Tibial artery (tissue), 4 donors: ENCODE measurements at places on chromosomes 5 and 9.

DNA sequence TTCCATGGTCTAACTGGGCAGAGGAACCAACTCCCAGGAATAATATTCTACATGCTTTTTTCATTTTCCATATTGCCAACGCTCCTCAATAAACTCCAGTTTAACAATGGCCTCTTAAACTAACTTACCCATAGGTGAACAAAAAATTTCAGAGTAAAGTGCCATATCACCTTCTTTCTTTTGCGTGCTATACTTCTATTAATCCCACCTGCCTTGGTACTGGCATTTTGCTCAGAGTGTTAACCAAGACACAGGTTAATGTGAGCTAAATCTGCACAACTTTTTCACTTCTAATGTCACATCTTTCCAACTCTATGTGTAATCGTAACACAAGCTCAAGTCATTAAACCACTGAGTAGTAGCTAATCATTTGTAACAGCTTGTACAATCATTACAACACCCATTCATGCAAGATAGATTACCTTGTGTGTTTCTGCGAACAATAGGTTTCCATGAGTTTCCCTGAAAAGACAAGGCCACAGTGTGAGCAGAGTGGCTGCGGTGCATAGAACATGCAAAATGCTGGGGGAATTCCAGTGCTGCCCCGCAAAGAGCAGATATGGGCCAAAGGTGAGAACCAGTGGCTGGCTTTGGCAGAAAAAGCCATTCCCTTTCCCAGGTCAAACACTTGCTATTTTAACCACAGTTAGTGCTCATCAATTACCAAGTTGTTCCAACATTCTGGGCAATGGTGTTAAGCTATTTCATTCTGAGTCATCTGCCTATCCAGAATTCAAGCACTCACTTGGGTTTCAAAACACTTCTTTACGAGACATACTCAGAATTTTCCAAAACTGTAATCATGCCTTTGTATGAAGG, 42.8 kb downstream of the TIMD4 start:
- DNase-seq, result no peak

DNA sequence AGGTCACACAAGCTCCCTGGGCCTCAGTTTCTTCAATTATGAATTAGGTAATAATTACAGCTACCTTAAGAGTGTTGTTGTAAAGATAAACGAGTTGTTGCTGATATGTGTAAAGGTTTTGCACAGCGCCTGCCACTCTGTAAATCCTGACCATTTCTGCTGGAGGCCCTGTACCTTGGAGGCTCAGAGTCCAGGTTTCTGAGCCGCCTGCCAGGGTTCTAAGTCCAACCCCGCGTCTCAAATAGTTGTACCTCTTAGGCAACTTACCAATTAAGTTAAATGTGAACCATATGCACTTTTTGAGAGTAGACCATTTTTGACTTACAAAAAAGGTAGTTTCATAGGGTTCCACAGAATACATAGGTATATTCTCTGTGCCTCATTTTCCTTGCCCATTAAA, 156.8 kb upstream of the KLF9 start:
- DNase-seq, result no peak

GRCh38 chr9:4068449-4068848, 231.4 kb downstream of the GLIS3 start:
- no peak for DNase-seq

DNA sequence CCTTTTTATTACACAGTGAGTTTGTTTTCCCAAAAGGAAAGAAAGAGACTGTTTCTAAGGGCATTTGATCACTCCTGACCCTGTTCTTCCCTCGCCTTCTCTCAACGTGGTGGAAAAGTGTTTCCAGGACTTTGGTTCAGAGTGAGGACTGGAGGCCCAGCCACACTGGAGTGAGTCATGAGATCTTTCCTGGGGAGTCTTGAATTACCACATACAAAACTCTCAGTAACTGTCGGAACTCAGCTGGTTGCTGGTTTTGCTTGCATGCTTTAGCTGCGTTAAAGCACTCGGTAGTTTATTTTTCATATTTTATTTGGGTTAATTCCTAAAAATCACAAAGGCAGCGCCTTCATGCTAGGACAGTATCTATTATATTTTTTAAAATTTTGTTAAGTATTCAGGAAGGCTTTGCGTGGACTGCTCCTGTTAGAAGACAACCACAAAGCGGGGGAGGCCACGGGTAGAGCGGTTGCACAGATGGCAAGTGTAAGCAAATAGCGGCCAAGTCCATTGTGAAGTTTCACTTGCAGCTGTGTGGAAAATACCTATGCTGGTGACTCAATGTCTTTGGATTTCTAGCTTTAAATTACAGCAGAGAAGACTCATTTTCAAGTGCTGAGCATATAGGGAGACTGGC, 77.7 kb downstream of the ARSB start:
- DNase-seq, result peak; percentile 74

- no peak for DNase-seq
These were observed 338.2 kb upstream of the TLE4 start for GRCh38 chr9:79233542-79233941.

DNA sequence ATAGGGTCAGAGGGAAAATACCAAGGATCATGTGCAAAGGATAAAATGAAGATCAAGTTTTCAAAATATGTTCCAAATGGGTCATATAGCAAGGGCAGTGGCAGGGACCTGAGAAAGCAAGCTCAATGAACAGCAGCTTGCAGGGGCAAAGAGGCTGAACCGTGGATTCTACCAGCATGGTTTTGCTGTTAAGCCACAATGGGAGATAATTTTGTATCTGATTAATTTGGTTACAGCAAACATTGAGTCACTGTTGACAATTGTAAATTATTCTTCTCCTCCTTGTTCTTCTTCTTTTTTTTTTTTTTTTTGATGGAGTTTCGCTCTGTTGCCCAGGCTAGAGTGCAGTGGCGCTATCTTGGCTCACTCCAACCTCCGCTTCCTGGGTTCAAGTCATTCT, 18.4 kb upstream of the ERAP2 start:
- no peak for DNase-seq

- no peak for DNase-seq
These were observed 263.1 kb upstream of the RGMB start for GRCh38 chr5:98510143-98510985.

- DNase-seq, result no peak
These were observed 17.4 kb downstream of the NDFIP1 start for GRCh38 chr5:142125963-142126362.

- no peak for DNase-seq
These were observed 673.2 kb downstream of the CDH18 start for GRCh38 chr5:19314840-19315239.

DNA sequence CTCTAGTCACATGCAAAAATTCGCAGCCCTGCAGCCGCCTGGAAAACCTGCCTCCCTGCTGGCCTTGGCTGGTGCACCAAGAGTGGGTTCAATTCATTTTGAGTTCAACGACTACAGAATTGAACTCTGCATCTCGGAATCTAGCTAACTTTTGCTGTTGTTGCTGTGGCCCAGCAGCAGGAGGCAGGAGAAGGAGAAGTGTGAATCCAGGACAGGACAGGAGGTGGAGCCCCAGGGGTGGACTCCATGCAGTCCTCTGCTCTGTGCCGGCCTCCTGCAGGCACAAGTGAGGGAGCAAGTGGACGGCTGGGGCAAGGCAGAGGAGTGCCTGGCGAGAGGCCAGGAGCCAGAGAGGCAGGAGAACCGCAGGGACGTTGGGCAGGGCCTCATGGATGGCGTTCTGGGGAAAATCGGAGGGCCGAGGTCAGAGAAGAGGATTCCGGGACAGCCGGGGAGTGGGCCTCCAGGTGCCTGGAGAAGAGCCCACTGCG, 214.2 kb downstream of the FANCC start:
- no peak for DNase-seq

- DNase-seq, result no peak
These were observed 231.0 kb upstream of the ADAMTS16 start for GRCh38 chr5:4909086-4909485.

GRCh38 chr9:124854822-124855221, 1.6 kb downstream of the WDR38 start:
- no peak for DNase-seq

GRCh38 chr5:133685402-133686018, 73.2 kb upstream of the FSTL4 start:
- DNase-seq, result peak; percentile 72

- no peak for DNase-seq
These were observed 45.6 kb downstream of the APTX start for GRCh38 chr9:32955655-32956478.

GRCh38 chr9:95004411-95005277, 278.1 kb downstream of the AOPEP start:
- peak; percentile 46 for DNase-seq

- no peak for DNase-seq
These were observed 21.3 kb downstream of the CCDC69 start for GRCh38 chr5:151202381-151203139.

GRCh38 chr5:135190416-135191083, 156.5 kb upstream of the PITX1 start:
- no peak for DNase-seq

GRCh38 chr5:147751156-147751830, 31.2 kb downstream of the JAKMIP2 start:
- no peak for DNase-seq

GRCh38 chr9:106700676-106701075, 162.3 kb upstream of the ZNF462 start:
- DNase-seq, result no peak

- DNase-seq, result no peak
These were observed 700.5 kb upstream of the ZNF608 start for GRCh38 chr5:125446986-125447385.

GRCh38 chr5:154608531-154609011, 130.5 kb upstream of the HAND1 start:
- peak; percentile 31 for DNase-seq

- DNase-seq, result no peak
These were observed 2.5 kb upstream of the SLC25A48 start for GRCh38 chr5:135831851-135832555.

DNA sequence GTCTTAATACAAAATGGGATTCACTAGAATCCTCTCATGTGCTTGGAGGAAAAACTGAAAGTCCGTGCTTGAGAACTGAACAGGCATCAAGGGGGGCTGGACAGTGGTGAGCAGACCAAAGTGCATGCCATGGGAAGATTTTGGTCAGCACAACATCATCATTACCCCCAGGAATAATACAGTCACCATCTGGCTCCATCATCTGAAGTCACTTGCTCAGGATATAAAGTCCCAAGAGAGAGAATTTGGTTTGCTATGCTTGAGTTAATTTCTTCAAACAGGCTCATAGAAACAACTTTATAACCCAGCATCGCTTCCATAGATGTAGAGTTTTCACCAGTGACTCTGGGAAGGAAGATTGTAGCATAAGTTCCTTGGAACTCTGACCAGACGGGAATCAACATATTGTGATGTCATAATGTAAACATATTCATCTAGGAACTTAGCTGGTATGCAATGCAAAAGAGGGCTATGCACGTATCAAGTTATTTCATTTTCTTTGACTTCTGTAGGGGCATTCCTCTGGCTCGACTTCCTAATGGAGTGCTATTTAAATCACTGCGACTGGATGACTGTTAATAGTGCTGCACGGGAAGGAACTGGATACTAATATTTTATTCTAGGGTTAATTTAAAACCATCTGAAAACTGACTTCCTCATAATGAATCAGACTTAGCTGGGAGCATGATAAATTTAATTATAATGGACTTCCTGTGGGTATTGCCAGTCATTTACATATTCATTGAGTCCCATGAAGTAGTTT, 145.2 kb downstream of the MTRR start:
- DNase-seq, result no peak

- DNase-seq, result no peak
These were observed 22.9 kb upstream of the AOPEP start for GRCh38 chr9:94703488-94704140.

DNA sequence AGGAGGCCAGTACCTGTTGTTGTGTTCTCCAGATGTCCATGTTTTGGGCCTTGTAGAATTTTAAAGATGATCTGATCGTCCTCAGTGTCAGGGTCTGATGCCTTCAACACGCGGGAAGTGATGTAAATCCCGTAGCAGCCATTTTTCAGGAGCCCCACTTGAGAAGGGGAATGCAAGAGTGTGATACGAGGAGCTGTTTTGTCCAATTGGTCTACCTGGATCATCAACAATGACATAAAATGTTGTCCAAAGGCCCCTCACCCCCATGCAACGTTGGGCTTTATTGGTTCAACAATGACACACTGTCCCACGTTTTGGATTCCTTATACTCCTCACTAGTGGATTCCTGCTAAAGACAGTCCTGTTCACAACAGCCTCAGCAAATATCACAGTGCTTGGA, 48.1 kb upstream of the CER1 start:
- no peak for DNase-seq

DNA sequence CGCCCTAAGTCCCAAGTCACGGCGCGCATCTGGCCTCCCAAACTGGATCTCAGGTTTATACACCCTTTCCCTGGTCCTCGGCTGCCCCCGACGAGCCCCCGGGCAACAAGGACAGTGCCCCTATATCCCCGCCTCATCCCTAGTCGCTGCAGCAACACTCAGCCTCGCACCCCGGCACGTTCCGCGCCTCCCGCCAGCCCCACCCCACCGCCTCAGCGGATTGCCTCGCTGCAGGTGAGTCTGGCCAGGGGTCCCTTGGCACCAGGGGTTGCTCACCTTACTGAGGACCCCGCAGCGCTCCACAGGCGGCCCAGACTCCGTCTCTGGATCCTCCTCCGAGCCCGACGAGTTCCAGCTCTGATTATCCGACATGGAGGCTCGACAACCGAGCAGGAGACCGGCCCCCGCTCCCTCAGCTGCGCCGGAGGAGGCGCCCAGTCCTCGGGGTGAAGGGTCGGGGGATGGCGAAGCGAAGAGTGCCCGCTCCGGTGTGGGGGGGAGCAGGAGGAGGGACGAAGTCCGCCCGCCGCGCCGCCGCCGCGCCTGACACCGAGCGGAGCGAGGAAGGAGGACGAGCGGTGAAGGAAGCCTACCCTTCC, 494 bp downstream of the CERT1 start:
- peak; percentile 45 for DNase-seq

- DNase-seq, result no peak
These were observed 50.8 kb downstream of the DMRT2 start for GRCh38 chr9:1100945-1101344.

GRCh38 chr9:115126404-115126803, 8.4 kb upstream of the TNC start:
- no peak for DNase-seq

GRCh38 chr5:118593003-118593328, 395.4 kb downstream of the DTWD2 start:
- DNase-seq, result no peak

DNA sequence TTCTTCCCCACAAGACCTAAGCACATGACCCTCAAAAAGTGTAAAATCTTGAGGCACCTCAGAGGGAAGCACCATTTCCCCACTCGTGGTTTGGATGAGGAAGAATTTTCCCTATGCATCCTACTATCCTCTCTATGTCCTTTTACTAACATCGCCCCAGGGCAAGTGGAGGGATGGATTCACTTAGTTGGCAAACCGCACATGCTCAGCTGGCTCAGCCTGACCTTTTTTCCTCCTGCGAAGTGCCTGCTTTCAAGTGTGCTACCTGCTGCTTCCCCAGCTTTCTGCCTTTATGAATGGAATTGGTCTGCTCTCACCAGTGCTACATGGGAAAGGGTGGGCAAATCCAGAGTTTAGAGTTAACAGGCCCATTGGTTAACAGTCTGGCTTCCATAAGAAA, 56.6 kb upstream of the IFNK start:
- no peak for DNase-seq
